ENCODE measurements at places on chromosomes 16 and 17.

- no peak for DNase-seq
Measured at GRCh38 chr17:42698736-42699414, 16.5 kb downstream of the CNTNAP1 start.

- no peak for DNase-seq
Measured at GRCh38 chr17:72405662-72406230, 284.9 kb downstream of the SOX9 start.

GRCh38 chr17:79830303-79830702, 8.9 kb downstream of the CBX4 start:
- DNase-seq, result no peak

DNA sequence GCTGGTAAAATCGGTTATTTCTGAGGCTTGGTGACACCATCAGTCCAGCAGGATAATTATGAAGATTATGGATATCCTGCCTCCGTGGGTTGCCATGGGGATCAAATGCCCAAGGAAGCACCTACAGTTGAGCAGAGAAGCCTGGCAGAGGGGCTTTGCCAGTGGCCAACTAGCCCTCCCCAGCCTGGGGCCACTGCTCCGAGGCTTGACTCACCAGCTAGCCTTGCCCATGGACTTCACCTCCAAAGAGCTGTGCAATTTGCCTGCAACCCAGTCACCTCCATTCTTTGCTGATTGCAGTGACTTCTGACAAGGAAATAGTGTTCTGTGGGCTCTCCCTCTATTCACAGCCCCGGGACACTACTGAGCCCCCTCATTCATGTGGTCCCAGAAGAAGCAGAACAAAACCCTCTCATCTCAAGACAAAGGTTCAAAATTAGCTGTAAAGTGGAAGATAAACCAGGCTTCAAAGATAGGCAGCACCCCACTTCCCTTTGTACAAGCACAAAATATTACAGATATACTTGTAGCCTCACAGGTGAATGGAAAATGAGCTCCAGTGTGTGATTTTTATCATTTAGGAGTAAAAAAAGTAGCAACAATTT, 1.6 kb downstream of the PECAM1 start:
- DNase-seq, result no peak

- no peak for DNase-seq
Measured at GRCh38 chr17:60747069-60747808, 69.6 kb downstream of the BCAS3 start.

- DNase-seq, result peak; percentile 9
Measured at GRCh38 chr17:49132699-49133364, at the start of gene B4GALNT2. Gene B4GALNT2, plus strand, starts transcription at chr17:49132769. Its CDS starts 24 bp downstream, at chr17:49132793.

GRCh38 chr16:11249233-11250061, 6.6 kb downstream of the SOCS1 start:
- DNase-seq, result no peak

DNA sequence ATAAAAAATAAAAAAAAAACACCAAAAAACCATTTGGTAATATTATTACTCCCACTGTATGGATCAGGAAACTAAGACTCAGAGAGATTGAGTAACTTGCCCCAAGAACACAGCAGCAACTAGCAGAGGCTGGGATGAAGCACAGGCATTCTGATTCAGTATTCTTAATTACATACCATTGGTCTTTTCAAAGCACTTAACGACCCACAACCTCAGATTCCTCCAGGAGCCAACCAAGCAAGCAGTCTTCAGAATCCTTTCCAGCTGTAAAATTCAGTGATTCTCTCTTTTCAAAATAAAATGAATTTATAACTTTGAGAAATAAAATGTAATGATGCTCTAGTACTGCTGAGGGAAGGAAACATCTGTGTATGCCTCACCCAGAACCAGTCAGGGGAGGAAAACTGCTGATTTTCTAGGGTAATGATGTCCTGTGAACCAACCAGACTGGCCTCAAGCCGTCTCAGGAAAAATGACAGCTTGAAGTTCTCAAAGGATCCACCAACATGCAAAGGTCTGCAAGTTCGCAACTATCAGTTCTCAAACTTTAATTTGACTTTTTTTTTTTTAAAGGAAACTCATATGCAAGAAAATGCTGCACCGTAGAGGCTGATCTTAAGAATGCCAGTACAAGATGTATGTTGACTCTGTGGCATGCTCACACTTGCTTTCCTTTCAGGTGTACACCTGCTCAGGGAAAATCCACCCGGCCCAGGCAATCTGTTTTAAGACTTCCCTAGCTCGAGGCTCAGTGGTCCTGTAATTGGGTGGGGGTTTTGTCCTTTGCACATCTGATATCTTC, 9.0 kb downstream of the CUEDC1 start:
- no peak for DNase-seq

DNA sequence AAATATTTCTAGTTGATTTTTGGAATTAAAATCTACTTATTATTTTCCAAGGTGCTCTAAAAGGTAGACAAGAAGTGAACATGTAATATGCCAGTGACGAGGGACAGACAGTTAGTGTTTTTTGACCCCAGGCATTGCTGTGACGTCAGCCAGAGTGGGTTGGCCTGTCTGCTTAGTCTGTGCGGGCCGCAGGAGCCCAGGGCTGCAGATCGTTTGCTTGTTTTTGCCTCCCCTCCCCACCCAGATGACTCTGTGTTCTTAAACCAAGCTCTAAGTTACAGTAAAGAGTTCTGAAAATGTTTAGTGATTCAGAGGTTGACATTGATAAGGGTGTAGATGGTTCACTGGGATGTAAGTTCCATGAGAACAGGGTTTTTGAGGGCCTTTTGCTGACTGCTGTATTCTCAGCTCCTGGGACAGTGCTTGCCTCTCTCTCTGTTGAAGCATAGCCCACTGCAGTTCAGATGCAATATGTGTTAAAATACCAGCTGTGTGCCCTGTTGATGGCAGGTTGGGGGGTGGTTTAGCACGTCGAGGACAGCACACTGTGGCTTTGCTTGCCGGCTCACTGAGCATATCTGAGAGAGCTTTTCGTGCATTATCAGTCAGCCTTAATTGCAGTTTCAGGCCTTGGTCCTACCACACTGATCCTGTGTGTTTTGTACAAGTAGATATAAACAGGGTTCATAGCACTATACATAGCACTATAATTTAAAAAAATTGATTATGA, 64.8 kb downstream of the SEC14L1 start:
- DNase-seq, result no peak

GRCh38 chr17:78650093-78650715, 73.0 kb upstream of the DNAH17 start:
- no peak for DNase-seq

- peak; percentile 78 for DNase-seq
Measured at GRCh38 chr17:64420143-64420670, 28.7 kb upstream of the MILR1 start.

- DNase-seq, result no peak
Measured at GRCh38 chr16:21638573-21638975, 13.8 kb downstream of the IGSF6 start.

- DNase-seq, result no peak
Measured at GRCh38 chr17:80107231-80108021, 6.0 kb downstream of the GAA start.

DNA sequence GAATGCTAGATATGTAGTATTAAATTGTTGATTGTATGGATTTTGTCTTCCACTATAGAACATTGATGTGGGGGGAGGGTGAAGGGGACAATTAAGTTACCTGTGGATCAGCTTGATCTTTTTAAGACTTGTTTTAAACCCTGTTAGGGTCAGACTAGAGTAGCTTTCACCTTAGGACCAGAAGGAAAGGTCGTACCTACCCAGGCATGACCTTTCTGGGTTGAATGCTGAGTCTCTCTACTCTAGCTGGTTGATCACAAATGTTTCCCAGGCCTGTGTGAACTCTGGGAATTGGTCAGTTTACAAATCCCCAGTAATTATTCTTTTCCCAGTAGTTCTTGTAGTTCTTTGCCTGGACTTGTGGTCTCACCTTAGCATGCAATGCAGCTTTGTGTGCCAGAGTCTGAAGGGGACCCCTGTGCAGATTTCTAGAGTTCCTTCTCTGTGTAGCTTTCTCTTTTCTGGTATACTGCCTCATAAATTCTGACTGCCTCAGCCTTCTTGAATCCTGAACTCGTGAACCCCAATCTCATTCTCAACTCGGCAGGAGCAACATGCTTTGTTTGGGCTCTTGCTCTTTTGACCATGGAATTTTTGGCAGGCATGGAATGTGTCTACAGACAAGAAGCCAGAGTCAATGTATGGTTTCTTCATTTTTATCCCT, 54.1 kb downstream of the VMP1 start:
- no peak for DNase-seq

DNA sequence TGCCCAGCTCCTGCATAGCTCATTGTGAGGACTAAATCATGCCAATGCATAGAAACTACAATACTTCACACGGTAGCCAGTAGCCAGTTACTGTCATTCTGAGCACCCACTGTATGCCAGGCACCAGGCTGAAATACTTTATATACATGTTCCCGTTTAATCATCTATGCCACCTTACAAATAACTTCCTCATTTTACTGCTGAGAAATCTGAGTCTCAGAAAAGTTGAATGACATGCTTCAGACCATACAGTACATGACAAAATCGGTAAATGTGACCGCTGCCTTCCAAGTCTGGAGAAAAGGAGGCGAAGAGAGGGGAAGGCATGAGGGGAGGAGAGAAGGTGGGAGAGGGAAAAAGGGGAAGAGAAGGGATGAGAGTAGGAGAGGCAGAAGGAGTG, 9.2 kb upstream of the TLCD3B start:
- peak; percentile 76 for DNase-seq

DNA sequence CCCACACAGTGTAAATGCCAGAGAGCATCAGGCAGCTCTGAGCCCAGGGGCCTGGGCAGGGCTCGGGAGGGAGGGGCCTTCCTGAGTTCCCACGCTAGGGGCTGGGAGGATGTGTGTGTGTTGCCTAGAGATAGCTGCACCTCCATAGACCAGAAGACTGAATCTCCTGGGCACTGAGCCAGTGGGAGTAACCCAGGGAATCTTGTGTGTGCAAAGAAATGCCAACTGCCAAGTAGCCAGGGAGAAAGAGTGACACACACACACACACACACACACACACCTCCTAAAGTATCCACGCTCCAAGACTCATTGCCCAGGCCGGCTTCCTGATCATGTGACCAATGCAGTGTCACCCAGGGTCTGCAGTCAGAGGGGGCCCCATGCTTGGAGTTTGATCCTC, 166.2 kb upstream of the RPL38 start:
- peak; percentile 48 for DNase-seq

DNA sequence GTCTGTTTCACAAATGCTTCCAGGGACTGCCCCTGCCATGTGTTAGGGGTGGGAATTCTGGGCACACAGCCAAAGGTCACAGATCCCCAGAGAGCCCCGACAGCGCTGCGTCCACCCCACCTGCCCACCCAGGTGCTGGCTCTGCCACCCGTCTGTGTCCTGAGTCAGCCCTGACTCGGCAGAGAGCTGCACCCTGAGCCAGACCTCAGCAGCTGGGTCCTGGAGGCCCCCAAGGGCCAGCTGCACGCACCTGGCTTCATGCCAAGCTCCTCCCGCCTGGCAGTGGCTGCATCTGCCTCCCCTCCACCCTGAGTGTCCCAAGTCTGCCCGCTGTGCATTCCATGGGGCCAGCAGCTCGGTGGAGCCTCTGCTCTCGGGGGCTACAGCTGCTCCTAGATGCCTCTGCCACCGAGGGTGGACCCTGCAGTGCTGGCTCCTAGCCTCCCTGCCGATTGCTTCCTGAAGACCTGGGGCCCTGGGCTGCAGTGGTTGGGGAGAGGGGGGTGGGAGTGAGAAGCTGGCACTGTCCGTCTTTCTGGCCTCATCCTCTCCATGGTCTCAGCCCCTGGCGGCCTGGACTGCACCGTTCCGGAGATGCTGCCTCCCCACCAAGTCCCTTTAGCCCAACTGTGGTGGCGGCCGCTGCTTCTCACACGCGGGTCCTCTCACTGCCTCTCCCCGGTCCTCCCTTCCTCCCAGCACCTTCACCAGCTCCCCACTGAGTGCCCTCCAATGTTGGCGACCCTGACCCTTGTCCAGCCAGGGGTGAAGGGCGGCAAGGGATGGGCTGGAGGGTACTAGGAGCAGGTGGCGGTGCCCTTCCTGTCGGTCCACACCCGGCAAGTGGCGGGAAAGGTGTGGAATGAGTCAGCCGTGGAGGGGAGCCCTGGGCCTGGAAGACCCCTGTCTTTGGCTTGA, 3.0 kb downstream of the SECTM1 start:
- DNase-seq, result peak; percentile 69

DNA sequence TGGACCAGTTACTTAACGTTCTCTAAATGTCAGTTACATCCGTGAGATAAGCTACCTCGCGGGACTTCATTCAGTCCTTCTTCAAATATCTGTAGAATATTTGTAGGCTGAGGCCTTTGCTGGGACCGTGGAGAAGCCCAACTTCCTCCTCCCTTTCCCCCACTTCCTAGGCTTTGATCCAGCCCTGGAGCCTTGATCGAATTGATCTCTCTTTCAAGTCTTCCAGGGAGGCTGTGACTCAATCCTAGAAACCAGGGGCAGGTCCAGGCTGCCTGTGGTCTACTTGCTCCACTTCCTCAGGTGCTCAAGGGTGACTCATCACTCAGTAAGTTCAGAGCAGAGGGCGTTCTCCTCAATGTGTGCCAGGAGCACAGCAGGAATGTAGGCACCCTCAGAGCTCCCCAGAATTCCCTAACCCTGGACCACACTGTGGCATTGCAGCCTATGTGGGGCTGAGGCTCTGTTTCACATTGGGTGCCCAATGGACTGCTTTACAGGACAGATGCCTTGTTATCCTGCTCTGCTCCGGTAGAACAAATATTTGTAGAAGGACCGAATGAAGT, 11.2 kb upstream of the CEP20 start:
- DNase-seq, result peak; percentile 30

GRCh38 chr16:28537076-28537475, 1.7 kb downstream of the NUPR1 start:
- no peak for DNase-seq

DNA sequence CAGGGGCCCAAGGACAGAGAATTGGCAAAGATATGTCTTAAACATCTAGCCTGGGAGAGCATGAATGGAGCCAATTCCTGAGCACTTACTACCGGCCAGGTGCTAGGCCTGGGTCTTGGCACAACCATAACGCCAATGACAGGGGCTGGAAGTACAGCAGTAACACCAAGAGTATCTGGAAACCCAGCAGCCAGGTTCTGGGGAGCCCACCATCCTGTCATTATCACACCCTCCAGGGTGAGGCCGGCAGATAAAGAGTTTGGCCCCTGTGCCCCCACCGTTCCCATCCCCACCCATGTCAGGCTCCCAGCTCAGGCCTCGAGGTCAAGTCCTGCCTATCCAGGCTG, 508 bp upstream of the TMC8 start:
- no peak for DNase-seq

GRCh38 chr17:35361027-35361426, 12.4 kb downstream of the SLFN11 start:
- DNase-seq, result no peak

GRCh38 chr17:39726617-39727016, 3.7 kb downstream of the MIEN1 start:
- no peak for DNase-seq

- no peak for DNase-seq
Measured at GRCh38 chr17:34974794-34975785, 5.2 kb upstream of the LIG3 start.

Measured in common myeloid progenitor, CD34-positive (primary cell).